ENCODE measurements at places on chromosomes 2 and 18. TPM values are rescaled to one million over a fixed set of nuclear protein-coding genes. Genes with fewer than 3 reads are reported as not detected.

DNA sequence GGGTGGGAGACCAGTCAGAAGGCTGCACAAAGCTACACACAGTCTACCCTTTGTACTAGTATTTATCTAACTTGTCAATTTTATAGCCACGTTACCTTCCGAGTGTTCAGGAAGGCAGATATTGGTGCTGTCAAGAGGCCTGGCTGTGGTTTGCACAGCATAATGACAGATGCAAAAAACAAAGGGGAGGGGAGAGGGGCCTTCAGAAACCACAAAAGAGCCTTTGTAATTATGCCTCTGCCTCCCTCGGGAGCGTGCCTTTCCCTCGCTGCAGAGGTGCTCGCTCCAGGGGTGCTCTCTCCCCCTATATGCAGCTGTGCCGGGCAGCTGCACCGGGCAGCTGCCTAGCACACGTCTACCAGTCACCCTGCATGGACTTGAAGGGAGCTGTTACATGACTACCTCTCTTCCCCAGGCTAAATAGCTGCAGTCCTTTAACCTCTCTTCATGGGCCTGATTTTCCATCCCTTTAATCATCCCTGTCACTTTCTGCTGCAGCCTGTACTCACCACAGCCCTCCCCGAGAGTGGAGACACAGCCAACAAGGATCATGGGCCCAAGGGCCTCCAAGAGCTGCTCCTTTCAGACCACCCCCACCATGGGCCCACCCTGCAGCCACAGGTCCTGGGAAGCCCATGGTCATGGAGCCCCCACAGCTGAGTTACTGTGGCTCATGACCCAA, 168.4 kb upstream of the PKDCC start:
- no peak for DNase-seq

DNA sequence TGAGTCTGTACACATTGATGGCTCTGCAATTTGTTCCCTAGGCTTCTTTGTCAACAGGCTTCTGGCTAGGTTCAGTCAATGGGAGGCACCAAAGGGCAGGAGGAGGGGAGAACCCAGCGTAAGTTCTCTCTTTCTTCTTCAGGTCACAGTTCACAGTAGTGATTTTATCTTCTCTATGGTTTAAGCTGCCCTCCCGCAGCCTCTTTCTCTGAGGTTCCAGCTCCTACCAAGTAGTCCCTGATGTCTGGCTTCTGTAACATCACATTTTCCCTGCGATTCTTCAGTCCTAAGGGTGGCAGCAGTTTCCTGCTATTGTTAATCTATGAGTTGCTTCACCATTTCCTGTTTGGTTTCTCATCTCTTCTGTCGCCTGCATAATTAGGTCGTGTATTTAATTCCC, 107.4 kb downstream of the CPO start:
- peak; percentile 61 for DNase-seq

DNA sequence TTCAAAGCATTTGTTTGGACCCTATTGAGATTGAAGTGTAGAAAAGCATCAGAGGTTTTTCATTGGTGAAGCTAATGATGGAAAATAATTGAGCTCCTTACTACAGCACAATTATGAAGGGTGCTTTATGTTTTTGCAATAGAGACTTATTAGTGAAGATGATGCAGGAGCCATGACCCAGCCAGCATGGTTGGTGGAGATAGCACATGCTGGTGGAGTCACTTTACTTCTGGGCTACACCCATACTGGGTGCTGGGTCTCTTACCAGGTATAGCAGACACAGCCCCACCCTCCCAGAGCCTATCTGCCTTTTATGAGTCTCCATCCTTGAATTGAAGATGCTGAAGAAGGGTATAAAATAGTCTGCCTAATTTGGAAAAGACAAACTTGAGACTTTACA, 3.6 kb downstream of the ACP1 start:
- no peak for DNase-seq

GRCh38 chr2:75192496-75192895, 6.8 kb downstream of the TACR1 start:
- DNase-seq = no peak

DNA sequence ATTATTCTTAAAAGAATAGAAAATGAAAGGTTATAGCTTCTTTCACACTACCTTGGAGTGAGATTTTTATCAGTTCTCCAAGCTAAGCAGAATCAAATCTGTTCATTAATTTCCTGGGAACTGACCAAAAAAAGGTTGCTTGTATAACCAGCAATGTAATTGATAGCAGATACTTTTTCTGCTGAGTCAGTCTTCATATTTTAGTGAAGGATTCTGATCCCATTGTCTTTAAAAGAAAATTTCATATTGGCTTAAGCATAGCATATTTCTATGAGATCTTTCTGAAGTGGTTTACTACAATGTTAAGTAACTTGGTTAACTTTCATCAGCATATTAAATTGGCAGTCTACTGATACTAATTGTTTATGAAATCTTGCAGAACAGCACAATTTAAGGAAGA, 338.0 kb downstream of the TMX3 start:
- DNase-seq = no peak

DNA sequence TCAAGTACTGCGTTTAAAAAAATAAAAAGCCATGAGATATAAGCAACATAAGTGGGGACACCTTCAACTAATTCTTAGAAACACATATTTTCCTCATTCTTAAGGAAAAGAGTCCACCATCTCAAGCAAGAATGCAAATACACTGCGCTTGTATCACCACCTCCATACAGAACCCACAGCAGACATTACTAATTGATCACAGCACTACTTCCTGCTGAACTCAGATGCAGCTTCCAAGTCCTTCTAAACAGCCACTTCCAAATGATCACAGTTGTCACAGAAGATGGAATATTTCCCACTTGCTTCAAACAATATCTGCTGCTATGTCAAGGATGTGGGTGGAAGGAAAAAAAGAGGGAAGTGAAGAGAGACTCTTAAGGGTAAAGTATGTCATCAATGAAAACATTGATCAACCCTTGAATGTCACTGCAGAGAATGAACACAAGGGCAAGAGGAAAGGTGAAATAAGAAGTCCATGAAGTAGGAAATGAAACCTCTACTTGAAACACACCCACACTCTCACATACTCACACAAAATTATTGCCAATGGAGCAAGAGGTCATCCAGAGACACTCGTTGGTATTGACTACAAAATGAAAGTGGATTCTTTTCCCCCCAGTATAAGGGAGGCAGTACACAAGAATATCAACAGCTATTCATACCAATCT, 22.1 kb downstream of the TGFA start:
- no peak for DNase-seq

- no peak for DNase-seq
Observed at GRCh38 chr2:131056932-131057287, 36.4 kb downstream of the FAM168B start.

- DNase-seq = no peak
Observed at GRCh38 chr2:233996461-233996860, 54.0 kb upstream of the SPP2 start.

- DNase-seq = no peak
Observed at GRCh38 chr2:219765231-219765911, 137.9 kb downstream of the SLC4A3 start.

DNA sequence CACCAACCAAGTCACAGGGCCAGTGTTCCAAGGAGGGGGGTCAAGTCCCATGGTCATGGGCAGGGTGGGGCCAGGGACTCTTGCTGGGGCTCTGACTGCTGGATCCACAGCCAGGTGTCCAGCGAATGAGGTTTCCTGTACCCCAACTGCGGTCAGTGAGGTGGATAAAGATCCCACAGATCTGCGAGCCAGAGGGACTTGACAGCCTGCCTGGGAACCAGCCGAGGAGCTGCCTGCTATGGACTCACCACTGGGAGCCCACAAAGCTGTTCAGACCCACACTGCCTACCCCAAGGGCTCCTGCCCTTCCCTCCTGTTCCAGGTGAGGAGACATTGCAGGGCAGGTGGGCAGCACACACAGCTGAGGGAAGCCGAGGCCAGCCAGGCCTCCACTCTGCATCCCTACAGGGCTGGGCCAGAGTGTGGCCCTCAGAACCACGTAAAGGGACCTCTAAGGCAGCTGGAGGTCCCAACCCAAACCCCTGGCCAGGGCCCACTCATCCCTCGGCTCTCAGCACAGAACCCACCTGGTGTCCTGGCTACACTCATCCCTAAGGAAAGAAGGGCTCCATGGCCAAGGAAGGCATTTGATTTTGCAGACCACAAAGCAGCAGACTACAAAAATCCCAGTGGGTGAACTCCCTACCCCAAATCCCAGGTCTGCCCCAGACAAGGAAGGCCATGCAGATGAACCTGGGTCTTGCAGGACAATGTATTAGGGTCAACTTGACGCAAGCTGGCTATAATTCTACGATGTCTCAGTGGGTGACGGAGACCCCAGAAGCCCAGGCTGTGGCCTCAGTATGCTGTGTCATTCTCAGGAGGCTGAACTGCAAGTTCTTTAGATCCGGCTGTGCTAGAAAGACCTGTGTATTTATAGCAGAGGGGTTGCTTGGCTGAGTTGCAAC, 209.2 kb downstream of the MGAT5 start:
- no peak for DNase-seq

GRCh38 chr2:8281950-8282857, 399.7 kb upstream of the ID2 start:
- DNase-seq = no peak

DNA sequence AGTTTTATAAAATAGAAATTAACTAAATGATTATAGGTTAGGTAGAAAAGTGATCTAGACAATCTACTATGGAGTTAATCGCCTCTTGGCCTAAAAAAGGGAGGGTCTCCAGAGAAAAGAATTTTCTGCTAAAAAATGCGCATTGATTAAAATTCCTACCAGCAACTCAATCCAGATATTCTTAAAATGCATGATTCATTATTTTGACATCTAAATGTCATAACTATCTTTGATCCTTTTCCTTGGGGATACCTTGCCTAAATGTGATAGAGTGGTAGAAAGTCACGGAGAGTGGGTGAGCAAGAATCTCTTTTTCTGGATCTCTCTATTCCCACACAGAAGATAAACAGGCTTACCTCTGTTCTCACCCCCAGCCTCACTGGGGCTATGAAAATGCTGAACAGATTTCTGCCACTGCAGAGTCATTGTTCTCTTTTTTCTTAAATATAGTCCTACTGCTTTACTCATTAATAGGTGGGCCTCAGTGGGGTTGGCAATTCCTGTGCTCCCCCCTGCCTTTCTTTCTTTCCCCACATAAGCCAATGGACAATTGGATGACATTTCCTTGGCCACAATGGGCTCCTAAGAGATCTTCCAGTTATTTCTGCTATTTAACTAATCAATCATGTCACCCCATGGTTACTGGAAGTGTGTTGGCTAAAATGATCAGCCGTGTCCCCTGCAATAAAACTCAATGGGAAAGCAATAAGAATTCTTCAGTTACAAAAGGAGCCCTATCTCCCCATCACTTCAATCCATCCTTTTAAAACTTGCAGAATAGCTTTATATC, 5.8 kb upstream of the ASXL3 start:
- DNase-seq = no peak

DNA sequence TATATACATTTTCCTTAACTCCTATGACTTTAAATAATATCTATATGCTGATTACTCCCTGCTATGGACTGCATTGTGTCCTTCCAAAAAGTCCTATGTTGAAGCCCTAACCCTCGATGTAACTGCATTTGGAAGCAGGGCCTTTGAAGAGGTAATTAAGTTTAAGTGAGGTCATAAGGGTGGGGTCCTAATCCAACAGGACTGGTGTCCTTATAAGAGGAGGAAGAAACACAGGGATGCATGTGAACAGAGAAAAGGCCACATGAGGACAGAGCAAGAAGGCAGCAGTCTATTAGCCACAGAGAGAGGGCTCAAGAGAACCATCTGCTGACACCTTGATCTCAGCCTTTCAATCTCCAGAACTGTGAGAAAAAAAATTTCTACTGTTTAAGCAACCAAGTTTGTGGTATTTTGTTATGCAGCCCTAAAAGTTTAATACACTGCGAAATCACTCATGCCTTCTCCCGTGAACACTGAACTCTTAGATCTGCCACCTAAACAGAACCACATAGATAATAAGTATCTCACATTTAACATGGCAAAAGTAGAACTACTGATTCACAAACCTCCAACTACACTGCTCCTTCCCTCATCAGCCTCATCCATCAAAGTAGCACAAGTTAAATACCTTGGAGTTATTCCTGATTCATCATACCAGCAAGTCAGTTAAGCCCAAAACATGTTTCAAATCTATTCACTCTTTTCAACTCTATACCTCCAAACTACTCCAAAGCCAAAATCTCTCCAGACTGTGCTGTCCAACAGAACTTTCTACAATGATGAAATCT, 65.4 kb downstream of the HIBCH start:
- DNase-seq = no peak

- no peak for DNase-seq
Observed at GRCh38 chr2:201980389-201980821, 53.2 kb upstream of the FZD7 start.

- no peak for DNase-seq
Observed at GRCh38 chr2:231996797-231997540, 35.5 kb downstream of the DIS3L2 start.

GRCh38 chr18:7926526-7926925, 359.4 kb downstream of the PTPRM start:
- no peak for DNase-seq

DNA sequence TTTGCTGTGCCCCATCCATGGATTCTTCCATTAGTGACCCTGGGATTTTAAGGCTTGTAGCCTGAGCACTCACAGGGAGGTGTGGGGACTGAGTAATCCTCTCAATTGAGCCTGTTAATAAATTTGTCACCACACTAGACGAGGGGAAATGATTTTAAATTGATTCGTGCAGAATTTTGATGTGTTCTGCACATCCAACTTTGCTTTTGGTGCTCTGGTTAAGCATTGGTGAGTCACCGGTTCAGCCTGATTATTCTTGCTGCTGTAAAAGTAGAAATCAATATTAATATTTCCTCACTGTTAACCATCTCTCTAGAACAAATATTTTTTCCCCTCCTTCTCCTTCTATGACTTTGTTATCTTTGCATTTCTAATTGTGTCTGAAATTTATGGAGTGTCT, 482.0 kb downstream of the TSN start:
- no peak for DNase-seq

DNA sequence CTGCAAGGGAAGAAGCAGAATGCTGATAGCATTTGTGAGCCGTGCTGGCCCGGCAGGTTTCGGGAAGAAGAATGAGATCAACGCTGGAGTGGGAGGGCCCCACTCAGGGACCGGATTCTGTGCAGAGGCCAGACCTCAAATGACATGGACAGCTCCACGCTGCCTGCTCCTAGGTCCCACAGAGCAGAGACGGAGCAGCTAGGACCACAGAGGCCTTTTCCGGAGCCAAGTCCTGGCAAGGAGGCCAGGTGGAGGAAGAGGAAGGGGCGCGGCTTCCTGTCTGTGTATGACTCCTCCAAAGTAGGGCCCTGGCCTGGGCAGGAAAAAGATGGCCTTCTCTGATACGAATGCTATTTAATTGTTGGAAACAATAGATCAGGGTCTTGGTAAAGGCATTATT, 139.9 kb downstream of the LRRC30 start:
- DNase-seq = no peak

GRCh38 chr2:156517419-156517818, 81.2 kb downstream of the GPD2 start:
- peak; percentile 70 for DNase-seq

Gene BAZ2B
- total RNA-seq = 63.5 TPM

Gene CROCC2
- total RNA-seq = not detected

Gene CENPA
- 7.4 TPM for total RNA-seq

Gene VAMP5
- total RNA-seq = 18.1 TPM

Gene CDK15
- 3.5 TPM for total RNA-seq

Gene EVX2
- not detected for total RNA-seq

Gene TBC1D8
- 10.6 TPM for total RNA-seq

Gene NPHP1
- 4.8 TPM for total RNA-seq

Gene UPP2
- not detected for total RNA-seq

Gene NT5C1B
- total RNA-seq = not detected
